SW480 (cell line): ENCODE measurements at places on chromosomes 3 and 15.

GRCh38 chr3:169300436-169300835, 363.1 kb downstream of the MECOM start:
- no peak for DNase-seq

DNA sequence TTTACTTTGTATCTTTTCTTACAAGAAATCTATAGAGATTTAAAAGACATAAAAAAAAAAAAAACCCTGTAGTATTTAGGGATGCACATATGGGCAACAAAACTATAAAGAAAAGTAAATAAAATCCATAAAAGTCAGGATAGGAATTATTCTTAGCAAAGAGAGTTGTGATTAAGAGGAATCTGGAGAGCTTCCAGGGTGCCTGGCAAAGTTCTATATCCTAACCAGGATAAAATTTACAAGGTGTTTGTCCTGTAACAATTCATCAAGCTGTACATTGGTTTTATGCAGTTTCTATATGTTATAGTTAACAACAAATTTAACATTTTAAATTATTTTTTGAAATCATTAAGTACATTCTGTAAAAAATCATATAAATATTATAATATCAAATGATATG, 7.9 kb downstream of the SECISBP2L start:
- DNase-seq: no peak

DNA sequence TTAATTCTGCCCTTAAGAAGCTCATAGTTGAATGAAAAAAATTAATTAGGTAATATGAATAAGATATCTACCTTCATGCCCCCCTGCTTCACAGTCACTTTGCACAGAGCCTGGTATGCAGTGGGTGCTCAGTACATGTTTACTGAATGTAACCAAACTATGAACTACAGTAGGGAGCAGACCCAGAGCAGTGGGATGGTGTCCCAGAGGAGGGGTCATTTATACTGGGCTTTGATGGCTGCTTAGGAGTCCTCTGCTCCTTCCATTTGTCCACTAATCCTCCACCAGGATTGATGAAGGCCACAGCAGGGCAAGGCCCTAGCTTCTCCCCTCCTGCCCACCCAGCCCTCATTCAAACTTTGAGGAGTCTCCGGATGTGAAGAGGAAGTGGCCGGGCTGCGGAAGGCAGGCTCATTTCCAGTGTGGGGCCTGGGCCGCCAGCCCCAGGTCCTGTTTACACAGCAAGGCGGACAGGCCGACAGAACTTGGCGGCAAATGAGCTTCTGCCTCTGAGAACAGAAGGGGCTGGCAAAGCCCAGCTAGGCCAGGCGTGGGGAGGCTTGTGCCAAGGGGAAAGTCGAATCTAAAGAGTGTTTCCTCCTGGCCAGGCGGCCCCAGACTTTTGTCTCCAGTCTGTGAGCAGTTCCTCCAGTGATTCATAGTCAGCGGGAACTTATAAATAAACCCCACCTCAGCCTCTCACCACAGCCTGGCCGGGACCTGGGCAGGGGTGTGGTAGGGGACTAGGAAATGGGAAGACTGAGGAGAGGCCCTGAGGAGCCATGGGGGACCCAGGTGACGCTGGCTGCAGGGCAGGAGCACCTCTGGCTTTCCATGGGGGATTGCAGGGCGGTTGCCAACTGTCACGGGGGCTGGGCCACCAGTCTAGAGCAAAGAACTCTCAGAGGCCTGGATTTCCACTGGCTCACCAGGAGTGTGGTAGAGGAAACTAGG, 51.6 kb upstream of the LCTL start:
- no peak for DNase-seq

DNA sequence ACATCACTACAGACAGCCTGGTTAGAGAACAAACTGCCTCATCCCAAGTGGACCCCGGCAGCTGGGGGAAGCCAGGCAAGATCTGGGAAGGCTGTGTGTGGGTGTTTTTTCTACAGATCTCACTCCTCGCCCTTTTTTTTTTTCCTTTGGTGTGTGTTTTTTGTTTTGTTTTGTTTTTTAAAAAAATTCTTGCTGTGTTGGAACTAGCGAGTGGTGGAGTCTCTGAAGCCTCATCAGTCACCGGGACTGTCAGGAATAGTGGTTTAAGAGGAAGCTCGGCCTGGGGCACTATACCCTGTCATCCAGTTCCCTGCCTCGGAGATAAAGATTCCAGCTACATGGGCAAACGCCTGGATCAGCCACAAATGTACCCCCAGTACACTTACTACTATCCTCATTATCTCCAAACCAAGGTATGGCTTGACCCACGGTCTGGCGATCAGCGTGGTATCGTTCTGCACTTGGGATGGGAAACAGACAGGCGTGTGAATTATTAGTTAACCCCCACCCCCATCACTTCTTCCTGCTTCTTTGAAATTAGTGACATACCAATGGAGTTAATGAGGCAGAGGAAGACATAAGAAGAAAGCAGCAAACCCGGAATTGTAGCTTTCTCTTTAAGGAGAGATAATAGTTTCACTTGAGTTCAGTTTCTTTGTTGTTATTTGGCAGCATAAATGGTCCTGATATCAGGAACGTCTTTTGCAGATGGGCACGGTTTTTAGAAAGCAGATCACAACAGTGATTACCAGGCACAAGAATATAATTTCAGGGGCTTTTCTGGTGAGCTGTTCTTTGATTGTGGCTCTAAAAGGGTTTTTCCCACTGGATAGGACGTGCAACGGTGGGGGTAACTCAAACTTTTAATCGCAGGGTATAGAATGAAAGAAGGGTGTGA, 722 bp downstream of the RBMS3 start:
- DNase-seq: no peak

DNA sequence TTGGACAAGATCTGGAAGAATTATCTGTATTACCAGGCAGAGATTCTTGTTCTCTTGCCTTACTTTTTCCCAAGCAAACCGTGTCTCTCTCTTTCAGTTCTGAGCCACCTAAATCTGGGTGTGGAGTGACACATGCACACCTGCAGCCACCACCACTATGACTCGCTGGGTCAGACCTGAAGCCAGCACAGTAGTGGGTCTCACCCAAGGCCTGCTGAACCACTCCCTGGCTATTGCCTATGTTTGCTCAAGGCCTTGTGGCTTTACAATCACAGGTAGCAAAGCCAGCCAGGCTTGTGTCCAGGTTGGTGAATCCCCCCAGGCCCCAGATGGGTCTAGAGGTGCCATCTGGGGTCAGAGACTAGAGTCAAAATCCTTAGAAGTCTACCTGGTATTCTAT, 28.7 kb upstream of the COPB2 start:
- DNase-seq: no peak

DNA sequence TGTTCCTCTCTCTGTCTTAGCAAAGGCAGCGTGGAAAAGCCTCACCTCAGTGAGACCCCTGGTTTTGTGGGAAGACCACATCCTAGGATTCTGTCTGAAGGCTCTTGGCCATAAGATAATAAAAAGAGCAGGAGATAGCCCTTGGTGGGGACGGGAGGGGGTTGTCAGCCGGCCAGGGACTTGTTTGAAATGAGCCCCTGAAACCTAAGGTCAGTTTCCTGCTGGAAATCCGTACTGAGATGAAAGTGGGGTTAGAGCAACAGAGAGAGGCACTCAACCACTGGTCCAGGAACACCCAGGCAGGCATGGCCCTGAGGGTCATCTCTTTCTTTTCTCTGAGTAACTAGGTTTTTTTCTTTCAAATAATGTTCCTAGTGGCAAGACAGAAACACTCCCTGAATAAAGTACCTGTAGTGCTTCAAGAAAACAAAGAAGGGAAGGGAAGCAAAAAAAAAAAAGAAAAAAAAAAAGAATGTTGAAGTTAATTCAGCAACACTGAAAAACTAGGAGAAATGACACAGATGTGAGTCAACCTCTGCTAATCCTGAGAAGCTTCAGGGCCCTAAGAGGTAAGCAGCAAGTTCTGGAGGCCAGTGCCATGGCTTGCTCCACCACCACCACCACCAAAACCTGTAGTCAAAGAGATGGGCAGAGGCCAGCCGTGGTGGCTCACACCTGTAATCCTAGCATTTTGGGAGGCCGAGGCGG, 3.2 kb downstream of the ITGB5 start:
- no peak for DNase-seq

GRCh38 chr3:45100981-45101407, 45.2 kb downstream of the CDCP1 start:
- DNase-seq: no peak

- DNase-seq: no peak
Measured at GRCh38 chr3:94990952-94991705, 928.3 kb downstream of the NSUN3 start.

DNA sequence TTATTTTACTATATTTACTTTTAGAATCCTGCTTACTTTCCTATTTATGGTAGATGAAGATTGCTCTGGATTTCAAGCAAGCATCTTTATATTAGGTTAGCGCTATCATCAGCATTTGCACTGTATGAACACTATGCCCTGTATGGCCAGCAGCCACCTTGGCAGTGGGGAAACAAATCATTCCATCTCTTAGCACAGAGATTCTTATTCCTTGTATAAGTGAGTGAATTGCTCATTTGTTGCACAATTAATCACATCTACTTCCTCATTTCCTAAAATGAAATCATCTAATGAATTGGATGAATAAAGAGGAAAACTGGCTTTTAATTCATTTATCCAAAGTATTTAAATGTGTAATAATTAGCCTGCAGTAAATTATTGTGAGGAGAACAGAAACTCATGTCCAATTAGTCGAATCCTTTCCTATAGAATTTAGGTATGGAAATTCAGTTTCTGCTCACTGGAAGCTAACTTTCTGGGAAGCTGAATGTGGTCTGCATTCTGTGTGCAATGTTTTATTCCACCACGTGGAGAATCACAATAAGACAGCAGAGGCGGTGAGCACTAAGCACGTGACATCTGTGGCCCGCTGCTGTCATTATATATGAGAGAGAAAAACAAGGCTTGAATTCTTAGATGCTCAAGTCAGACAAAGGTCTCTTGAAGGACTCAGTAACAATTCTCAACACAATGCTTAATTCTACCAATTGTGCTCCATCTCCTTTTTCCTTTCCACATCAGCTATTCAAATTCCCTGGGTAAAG, 93.4 kb downstream of the PEX5L start:
- DNase-seq: no peak

DNA sequence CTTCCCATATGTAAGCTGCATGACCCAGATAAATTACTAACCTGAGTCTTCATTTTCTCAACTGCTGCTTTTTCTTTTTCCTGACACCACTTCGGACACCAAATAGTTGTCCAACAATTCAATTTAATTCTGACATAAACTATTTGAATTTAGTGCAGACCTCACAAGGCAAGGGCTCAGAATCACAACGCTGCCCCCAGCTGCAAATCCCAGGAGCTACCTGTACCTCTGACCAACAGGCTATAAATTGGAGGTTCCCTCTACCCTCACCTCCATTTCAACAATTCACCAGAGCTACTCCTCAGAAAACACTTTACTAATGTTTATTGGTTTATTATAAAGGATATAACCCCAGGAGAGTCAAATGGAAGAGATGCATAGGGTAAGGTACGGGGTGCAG, 737.6 kb downstream of the NTRK3 start:
- DNase-seq: no peak

GRCh38 chr15:83064859-83065258, 2.2 kb downstream of the BTBD1 start:
- DNase-seq: peak; percentile 6

DNA sequence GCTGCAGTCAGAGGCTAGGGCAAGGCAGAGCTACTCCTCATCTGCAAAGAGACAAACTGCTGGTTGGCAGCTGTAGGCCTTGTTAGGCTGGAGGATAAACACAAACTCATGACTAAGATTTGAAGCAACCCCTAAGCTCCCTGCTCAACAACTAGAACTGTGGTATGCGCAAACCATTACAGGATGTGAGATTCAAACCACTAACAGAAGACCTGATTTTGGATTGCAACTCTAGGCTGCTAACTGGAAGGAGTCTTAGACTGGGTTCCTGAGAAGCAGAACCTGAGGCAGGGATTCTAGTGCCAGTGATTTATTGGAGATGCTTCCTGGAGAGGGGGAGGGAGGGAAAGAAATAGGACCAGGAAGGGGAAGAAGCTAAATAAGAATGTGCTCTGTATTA, 22.5 kb downstream of the CCR4 start:
- no peak for DNase-seq

DNA sequence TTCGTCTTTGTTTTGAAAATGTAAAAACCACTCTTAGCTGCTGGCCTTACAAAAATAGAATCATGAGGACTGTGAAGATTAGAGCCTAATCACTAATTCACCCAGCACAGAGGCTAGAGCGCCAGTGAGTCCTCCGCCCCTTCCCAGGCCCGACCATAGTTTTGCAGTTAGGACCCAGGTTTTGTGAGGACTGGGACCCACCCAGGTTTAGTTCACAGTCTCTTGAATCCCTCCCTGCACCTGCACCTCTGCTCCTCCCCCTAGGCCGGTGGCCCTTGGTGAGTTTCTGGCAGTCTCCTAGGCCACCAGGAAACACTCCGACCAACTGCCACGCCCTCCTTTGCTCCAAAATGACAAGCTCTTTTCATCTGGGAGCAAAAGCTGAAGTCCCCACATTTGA, 136.0 kb upstream of the CCDC54 start:
- DNase-seq: peak; percentile 57

DNA sequence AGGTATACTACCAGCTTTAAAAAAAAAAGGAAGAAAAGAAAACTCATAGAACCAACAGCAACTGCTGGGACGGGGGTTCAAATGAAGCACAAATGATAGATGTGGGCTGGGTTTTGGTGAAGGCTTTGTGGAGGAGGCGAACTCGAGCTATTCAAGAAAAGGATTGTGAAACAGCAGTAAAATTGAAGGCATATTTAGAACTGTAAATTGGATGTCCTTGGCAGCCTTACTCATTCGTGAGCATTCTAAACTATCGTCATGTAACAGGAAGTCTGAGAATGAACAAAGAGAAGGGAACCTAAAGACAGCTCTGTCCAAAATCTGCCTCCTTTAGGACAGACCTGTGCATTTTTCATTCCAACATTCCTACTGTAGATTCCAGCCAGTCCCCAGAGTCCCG, 97.8 kb downstream of the LARS2 start:
- no peak for DNase-seq

GRCh38 chr3:197597335-197597734, 41.6 kb upstream of the BDH1 start:
- DNase-seq: no peak

DNA sequence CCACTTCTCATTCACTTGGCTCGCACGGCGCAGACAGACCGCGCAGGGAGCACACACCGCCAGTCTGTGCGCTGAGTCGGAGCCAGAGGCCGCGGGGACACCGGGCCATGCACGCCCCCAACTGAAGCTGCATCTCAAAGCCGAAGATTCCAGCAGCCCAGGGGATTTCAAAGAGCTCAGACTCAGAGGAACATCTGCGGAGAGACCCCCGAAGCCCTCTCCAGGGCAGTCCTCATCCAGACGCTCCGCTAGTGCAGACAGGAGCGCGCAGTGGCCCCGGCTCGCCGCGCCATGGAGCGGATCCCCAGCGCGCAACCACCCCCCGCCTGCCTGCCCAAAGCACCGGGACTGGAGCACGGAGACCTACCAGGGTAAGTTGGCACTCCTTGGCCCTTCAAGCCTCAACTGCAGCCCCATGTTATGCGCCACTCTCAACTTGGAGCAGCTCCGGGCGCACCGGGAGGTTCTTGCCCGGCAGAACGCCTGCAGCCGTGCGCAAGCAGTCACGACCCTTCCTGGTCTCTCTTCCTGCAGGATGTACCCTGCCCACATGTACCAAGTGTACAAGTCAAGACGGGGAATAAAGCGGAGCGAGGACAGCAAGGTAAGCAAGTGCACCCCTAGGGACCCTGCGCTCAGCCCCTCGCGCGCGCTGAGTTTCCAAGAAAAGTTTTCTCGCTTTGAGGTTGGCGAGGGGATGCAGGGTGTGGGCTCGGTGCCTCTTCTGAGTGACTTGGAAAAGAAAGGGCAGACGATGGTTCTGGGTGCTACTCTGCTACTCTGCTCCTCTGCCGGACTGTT, at the start of gene BHLHE40:
Gene BHLHE40 (plus strand): TSS at position 10 of the 801 bp plus-strand sequence. CDS start 282 bp downstream, at position 292.
- DNase-seq: peak; percentile 33
